ENCODE measurements at places on chromosomes 3 and 15. TPM values are rescaled to one million over a fixed set of nuclear protein-coding genes. Genes with fewer than 3 reads are reported as not detected.
A peak's percentile ranks its signal among the peaks of the same experiment; 100 is the strongest.

KLHL6 gene
- 36.9 TPM for total RNA-seq

SETMAR gene
- total RNA-seq = 11.3 TPM

SKOR1 gene
- 0.89 TPM for total RNA-seq

TAMM41 gene
- 22.6 TPM for total RNA-seq

POPDC2 gene
- total RNA-seq = 3.4 TPM

WDR93 gene
- not detected for total RNA-seq

DNA sequence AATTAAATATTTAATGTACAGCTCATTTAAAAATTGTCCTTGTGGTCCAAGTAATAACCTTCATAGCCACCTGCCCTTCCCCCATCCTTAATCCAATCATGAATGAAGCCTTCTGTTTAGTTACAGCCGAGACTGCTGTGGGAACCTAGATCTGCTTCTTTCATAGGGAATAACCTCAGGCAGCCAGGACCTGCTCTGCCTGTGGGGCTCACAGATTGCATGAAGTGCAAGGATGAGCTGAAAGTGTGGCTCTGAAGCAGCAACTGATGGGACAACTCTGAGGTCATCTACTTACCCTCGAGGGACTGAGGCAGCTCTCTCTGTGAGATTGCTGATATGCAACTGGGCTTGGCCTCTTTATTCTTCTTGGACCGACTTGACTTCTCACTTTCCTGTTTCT lies 169.8 kb downstream of the POTEB3 start:
- no peak for DNase-seq

- DNase-seq = peak; percentile 55
Measured at GRCh38 chr3:184812662-184813042, 686 bp downstream of the VPS8 start.

- no peak for DNase-seq
Measured at GRCh38 chr15:95972041-95972553, 358.4 kb upstream of the NR2F2 start.

GRCh38 chr3:130604806-130605205 lies 87.8 kb downstream of the COL6A6 start:
- DNase-seq = no peak

GRCh38 chr3:129673897-129674797 lies 67.7 kb upstream of the PLXND1 start:
- no peak for DNase-seq

GRCh38 chr3:15711281-15711680 lies 86.5 kb downstream of the ANKRD28 start:
- no peak for DNase-seq

- DNase-seq = no peak
Measured at GRCh38 chr3:153399636-153400035, 237.6 kb downstream of the RAP2B start.

DNA sequence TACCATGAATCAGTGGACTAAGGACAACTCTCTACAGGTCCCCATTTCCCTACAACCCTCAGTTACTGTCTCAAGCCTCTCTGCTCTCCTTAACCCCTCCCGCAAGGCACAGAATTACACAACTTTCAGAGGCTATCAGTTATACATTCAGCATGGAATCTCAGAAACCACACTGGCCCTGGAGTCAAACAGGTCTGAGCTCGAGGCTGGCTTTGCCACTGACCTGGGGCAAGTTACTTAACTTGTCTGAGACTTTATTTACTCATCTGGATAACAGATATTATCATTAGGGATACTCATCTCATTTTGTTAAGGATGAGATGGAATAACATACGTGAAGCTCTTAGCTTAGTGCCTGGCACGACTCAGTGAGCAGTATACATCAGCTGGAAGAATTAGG lies 95.2 kb downstream of the WDR76 start:
- no peak for DNase-seq

GRCh38 chr15:68391121-68391520 lies 40.8 kb downstream of the ITGA11 start:
- DNase-seq = peak; percentile 10

- DNase-seq = no peak
Measured at GRCh38 chr15:63991706-63992105, 54.6 kb downstream of the DAPK2 start.

- no peak for DNase-seq
Measured at GRCh38 chr3:79253271-79253670, 514.5 kb downstream of the ROBO1 start.

DNA sequence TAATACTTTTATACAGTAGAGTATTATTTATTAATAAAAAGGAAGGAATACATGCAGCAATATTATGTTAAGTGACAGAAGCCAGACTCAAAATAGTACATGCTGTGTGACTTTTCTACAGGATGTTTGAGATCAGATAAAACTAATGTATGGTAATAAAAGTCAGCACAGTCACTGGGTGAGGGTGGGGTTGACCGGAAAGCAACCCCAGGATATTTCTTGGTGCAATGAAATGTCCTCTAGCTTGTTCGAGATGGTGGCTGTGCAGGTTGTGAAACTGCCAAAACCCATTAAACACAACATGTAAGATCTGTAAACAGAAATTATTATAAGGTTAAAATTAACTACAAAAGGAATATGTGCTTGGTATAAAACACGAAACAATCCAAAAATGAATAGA lies 20.8 kb upstream of the ALDH1L1 start:
- DNase-seq = no peak

DNA sequence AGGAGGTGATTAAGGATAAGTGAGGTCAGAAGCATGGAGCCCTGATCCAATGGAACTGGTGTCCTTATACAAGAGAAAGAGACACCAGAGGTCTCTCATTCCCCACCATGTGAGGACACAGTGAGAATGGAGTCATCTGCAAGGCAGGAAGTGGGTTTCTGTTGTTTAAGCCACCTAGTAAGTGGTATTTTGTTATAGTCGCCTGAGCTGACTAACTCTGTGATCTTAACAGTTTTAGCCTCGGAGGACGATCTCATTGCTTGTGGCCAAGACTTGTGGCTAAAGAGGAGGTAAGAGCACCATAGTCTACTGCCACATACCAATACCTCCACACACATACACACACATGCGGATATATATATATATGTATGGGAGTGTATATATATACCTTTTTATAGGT lies 73.8 kb downstream of the MCTP2 start:
- DNase-seq = no peak

DNA sequence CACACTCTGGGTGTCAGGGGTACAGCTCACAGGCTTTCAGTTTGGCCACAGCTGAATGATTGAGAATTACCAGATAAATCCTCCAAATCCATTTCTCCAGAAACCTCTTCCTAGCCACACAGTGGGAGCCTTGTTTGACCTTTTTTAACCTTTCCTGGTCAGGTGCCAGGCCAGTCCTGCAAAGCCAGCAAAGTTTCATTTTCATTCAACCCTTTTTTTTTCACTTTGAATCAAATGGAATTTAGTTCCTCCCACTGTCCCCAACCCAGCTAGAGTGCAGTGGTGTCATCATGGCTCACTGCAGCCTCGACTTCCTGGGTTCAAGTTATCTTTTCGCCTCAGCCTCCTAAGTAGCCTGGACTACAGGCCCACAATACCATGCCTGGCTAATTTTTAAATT lies 67.8 kb downstream of the NSUN3 start:
- no peak for DNase-seq

DNA sequence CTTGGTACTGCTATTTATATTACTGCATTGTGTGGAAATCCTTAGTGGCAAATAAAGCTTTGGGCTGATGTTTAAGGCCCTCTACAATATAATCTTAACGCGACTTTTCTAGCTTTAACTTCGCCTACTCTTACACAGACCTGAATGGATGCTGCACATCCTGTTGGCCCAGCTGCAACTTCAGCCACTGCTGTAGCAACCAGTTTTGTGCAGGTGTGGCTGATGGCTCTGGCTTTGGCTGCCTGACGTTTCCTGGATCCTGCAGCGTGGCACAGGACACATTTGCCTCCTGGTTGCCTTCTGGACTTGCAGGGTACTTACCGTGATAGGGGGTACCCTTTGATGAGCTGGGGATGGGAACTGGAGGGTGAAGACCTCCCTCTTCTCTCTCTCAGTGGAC lies 20.2 kb upstream of the ERICH6 start:
- no peak for DNase-seq

- DNase-seq = no peak
Measured at GRCh38 chr3:110625201-110625747, 446.3 kb upstream of the NECTIN3 start.

DNA sequence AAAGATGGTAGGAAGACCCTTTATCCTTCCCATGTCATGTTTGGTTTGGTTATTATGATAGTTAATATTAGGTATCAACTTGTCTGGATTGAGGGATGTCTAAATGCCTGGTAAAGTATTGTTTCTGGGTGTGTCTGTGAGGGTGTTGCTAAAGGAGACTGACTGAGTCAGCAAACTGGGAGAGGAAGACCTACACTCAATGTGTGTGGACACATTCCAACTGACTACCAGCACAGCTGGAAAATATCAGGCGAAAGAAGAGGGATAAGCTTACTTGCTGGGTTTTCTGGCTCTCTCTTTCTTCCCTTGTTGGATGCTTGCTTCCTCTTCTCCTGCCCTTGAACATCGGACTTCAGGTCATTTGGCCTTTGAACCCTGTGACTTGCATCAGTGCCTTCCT lies 1227.6 kb upstream of the EPHA6 start:
- DNase-seq = no peak

- DNase-seq = no peak
Measured at GRCh38 chr3:31853580-31853979, 127.5 kb downstream of the OSBPL10 start.

GRCh38 chr3:160797356-160797755 lies 41.3 kb downstream of the PPM1L start:
- DNase-seq = no peak

DNA sequence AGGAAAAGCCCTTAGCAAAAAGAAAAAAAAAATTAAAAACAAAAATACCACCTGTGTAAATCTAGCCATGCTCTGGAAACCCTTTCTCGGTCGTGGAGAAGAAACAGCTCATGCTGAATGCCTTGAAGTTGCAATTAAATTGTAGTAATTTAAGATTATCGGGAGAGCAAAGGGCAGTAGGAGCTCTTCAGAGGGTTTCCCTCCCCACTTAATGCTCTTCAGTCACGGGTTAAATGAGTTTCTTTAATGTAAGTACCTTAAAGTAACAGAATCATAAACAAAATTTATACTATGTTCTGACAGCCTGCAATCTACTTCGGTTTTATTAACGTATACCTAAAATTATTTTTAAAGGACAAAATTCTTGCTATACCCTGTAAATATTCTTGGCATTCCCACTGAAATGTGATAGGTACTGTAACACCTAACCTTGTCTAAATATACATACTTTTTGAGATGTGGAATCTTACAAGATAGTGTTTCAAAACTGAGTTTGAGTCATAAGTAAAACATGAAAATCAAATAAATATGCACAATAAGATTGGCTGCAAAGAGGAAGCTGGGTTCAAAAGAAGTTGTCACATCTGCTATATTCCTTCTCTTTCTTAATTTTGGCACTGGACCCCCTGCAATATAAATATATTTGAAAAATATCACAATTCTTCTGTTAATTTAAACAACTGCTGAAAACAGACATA lies 5.3 kb downstream of the FOXP1 start:
- no peak for DNase-seq

GRCh38 chr3:37859908-37860199 lies 1.8 kb upstream of the CTDSPL start:
- no peak for DNase-seq

- DNase-seq = no peak
Measured at GRCh38 chr15:96997538-96997937, 667.0 kb downstream of the NR2F2 start.

Measured in activated naive CD8-positive, alpha-beta T cell treated with anti-CD3 and anti-CD28 coated beads, Interleukin-2, amount 10 ng/mL, durations not matched to agents 7 days and 5 days (primary cell).